ENCODE measurements at places on chromosomes 1 and 21.

DNA sequence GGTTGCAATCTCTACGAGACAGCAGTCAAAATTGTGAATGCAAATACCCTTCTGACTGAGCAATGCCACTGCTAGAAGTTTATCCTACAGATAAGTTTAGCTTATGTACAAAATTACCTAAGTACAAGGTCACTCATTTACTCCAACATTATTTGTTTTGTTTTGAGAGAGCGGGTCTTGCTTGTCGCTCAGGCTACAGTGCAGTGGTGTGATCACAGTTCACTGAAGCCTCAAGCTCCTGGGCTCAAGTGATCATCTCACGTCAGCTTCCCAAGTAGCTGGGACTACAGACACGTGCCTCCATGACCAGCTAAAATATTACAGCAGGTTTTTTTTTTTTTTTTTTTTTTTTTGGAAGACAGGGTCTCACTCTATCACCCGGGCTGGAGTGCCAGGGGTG is 15.4 kb downstream of the RBM34 start:
- DNase-seq: no peak

GRCh38 chr1:30750731-30751291 is 6.8 kb downstream of the LAPTM5 start:
- DNase-seq: no peak

DNA sequence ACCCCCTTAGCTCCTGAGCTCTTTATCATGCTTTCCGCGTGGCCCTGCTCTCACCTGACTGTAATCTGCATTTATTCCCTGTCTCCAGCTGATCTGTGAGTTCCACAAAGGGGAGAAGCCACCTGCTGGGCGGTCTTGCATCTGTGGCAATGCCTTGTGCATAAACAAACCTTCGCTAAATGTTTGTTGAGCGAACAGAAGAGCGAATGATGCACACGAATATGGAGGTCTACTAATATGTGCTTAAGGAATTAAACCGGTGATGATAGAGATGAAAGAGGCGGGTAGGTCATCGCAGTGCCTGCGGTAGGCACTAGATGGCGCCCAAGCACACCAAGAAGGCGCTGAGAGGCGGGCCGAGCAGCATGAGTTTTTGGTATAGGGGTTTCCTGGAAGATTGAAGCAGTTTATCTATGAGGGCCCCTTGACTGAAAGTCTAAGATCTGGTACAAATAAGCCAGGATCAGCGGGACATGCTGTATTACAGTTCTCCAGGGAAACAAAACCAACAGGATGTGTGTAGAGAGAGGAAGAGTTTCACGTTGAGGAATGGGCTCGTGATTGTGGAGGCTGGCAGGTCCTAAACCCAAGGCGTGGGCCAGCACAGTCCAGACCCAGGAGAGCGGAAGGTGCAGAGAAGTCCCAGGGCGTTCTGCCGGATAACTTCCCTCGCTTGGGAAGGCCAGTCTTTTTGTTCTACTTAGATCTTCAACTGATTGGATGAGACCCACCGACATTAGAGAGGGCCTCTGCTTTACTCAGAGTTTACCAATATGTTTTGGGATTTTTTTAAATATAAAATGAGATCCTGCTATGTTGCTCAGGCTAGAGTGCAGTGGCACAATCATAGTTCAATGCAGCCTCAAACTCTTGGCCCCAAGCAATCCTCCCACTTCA is 34.7 kb downstream of the TOMM20 start:
- DNase-seq: no peak

DNA sequence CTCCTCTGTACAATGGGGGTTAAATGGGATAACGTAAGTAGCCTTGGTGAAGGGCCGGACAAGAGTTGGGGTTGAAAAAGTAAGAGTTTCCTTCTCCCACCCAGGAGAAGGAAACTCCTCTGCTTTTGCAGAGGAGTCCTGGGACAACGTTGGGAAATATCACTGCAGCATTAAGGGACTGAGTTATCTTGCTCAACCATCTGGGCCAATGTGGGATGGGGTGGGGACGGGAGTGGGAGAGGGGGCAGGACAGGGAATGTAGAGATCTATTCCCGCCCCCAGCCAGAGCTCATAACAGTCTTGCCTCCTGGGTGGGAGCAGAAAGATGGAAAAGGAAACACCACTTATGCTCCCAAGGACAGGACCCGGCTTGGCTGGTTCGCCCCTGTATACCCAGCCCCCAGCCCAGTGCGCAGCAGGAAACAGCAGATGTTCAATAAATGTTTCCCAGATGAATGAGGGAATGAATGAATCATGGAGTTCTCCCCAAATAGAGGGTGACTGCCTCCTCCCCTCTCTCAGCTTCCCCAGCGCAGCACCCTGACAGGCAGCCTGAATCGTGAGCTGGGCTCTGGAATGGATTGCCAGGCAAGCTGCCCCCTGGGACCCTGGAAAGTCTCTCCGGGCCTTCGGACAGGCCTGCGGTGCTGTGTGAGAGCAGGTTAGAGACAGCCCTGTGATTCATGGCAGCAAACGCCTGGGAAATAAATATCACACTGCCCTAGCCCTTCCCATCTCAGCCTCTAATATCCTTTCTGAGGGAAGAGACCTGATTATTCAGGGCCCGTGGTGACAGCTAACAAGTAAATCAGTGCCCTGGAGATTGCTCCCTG is 24.8 kb downstream of the FBXO2 start:
- DNase-seq: no peak

- no peak for DNase-seq
Observed at GRCh38 chr1:87204921-87205320, 123.8 kb upstream of the LMO4 start.

GRCh38 chr1:74714429-74715235 is 18.2 kb downstream of the CRYZ start:
- no peak for DNase-seq

- DNase-seq: no peak
Observed at GRCh38 chr1:17496419-17496818, 43.1 kb upstream of the ARHGEF10L start.

GRCh38 chr1:152486400-152487006 is 24.1 kb upstream of the LCE5A start:
- no peak for DNase-seq

GRCh38 chr1:242100921-242101320 is 102.0 kb upstream of the MAP1LC3C start:
- no peak for DNase-seq

DNA sequence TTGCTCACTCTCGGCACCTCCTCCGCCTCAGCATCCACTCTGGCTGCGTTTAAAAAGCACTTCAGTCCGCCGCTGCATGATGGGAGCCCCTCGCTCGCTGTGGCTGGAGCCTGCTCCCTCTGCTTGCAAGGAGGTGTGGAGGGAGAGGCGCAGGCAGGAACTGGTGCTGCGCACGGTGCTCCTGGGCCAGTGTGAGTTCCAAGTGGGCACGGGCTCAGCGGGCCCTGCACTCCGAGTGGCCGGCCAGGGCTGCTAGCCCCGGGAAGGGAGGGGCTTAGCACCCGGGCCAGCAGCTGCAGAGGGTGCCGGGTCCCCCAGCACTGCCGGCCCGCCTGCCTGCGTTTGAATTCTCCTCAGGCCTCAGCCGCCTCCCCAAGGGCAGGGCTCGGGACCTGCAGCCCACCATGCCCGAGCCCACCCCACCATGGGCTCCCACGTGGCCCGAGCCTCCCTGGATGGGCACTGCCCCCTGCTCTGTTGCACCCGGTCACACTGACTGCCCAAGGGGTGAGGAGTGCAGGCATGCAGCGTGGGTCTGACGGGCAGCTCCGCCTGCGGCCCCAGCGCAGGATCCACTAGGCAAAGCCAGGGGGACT is 1599.5 kb downstream of the NCAM2 start:
- no peak for DNase-seq

- no peak for DNase-seq
Observed at GRCh38 chr1:27166929-27167328, 12.0 kb upstream of the SLC9A1 start.

- DNase-seq: no peak
Observed at GRCh38 chr1:37726751-37727585, 34.7 kb downstream of the CDCA8 start.

DNA sequence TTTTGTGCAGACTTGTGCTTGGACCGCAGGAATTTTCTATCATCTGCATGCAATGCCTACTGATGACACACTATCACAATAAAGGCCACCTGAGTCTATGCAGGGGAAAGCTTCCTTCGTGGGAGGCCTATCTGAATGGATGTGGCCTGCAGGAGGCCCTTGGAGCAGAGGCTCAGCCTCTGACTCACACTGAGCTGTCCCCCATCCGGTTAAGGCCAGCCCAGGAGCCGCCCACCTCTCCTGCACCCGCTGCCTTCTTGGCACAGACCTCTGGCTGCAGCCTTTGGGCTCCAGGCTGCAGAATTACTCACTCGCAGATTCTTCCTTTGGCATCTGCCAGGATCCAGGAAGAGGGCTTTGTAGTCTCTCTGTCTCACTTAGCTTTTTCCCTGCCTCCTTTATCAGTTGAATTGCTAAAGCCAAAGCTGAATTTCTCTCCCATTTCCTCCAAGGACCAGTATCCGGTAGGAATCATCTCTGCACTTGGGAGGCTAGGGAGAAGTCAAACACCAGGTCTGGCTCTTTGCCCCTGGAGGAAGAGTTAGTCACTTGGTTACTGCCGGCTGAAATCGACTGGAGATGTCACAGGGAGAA is 65.1 kb upstream of the JUN start:
- DNase-seq: peak; percentile 69

- DNase-seq: no peak
Observed at GRCh38 chr1:183416850-183417771, 1.1 kb downstream of the NMNAT2 start.

DNA sequence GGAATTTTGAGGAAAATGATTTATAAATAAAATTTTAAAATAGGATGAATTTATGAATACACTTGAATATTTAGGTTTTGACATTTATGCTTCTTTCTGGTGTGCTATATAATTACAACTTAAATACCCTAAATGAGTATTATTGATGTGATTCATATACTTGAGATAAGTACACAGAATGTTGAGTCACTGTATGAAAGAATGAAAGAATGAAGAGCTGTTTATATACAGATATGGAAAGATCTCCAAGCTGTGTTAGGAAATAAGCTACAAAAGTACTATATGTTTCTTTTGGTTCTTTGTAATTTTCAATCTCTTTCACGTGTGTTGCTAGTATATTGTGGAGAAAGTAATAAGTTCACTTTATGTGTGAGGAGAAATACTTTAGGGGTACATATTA is 147.2 kb downstream of the RASAL2 start:
- no peak for DNase-seq

- no peak for DNase-seq
Observed at GRCh38 chr1:71770121-71770520, 512.2 kb downstream of the NEGR1 start.

DNA sequence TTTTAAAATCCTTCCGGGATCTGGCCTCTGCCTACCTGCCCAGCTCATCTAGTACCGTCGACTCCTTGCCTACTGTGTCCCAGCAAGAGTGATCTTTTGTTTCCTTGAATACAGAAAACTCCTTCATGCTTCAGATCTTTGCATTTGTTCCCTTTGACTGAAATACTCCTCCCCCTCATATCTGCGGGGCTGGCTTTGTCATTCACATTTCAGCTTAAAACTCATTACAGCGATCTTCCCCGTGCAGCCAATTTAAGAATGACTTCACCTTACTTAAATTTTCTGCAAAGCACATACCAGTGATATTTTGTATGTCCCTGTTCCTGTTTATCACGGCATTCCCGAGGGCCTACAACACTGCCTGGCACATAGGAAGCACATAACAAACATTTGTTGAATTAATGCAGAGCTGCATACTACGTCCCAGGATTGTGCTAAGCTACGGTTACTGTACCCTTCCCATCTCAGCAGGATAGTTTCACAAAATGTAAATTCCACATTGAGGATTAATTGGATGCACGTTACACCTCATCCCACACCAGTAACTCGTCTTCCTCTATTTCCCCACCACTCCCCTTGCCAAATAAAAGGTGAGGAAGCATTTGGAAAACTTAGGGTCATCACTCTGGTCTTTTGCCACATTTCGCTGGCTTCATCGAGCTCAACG is 837 bp upstream of the DESI2 start:
- DNase-seq: no peak

DNA sequence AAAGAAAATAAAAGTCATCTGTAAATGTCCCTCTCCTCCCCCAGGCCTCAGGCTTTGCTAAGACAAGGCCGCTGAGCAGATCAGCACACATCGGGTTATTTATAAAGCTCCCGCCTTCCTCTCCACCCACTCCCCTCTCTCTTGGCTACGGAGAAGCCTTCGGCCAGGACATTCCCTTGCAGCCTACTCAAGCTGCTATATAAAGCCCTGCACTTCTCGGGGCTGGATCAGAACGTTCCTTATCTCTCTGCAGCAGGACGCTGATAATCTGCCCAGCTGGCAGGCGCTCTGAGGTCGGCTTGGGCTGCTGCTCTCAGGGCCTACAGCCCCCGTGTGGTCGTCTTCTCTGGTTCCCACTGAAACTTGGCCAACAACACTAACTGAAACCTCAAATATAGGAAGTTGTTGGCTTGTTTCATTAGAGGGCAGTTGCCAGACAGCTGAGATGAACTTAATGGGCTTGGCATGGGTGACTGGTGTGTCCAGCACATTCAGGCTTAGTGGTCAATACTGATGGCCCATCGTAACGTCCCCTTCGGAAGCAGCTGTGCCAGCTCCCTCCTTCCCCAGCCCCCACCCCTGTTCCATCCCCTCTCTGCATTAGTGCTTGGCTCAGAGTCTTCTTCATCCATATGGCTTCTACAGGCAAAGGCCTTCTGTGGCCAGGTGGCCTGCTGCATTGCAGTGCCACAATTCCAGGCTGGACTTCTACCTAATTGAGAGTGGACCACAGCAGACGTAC is 64.6 kb downstream of the IER5 start:
- DNase-seq: peak; percentile 74

DNA sequence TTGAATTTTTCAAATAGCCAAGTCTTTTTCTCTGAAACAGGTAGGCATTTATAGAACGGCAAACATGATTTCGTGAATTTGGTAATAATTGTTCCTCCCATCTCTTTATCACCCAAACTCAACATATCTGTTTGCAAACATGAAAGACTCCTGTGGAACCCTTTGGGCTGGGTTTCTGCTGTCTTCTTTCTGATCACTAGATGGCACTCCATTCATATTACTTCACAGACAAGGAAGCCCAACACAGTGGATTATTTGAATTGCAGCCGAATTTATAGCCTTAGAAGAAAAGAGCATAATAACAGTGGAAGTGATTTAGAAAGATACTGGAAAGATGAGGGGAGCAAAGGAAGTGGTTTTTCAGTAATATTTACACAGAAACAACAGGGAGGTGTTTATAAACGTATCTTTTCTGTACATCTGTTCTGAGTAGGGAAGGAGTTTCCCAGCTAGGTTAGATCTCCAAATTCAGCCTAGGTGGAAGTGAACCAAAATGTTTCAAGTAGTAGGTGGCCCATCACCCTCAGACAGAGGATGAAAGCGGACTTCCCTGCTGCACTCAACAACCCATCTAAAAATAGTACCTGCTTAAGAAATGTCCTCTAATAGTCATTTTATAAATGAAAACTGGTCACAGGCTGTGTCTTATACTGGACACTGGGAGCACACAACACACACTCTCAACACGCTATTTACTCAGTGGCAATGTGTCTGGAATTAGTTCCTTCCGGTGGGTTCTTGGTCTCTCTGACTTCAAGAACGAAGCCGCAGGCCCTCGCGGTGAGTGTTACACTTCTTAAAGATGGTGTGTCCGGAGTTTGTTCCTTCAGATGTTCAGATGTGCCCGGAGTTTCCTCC is 67.6 kb downstream of the MAP3K21 start:
- DNase-seq: no peak

GRCh38 chr1:232655028-232655745 is 25.3 kb upstream of the SIPA1L2 start:
- no peak for DNase-seq

- no peak for DNase-seq
Observed at GRCh38 chr1:113983391-113983790, 4.1 kb downstream of the OLFML3 start.

- no peak for DNase-seq
Observed at GRCh38 chr1:204241050-204241449, 27.3 kb upstream of the GOLT1A start.

GRCh38 chr1:192691041-192691440 is 55.1 kb downstream of the RGS13 start:
- DNase-seq: no peak

- no peak for DNase-seq
Observed at GRCh38 chr1:230149751-230150584, 82.9 kb downstream of the GALNT2 start.

Data from thoracic aorta (tissue), 2 donors.